ENCODE measurements at places on chromosomes 3 and 15. TPM values are rescaled to one million over a fixed set of nuclear protein-coding genes. Genes with fewer than 3 reads are reported as not detected.

- DNase-seq: no peak
Observed at GRCh38 chr3:78235841-78236240, 1195.9 kb downstream of the ROBO2 start.

GRCh38 chr15:92480361-92480760 lies 86.7 kb downstream of the ST8SIA2 start:
- no peak for DNase-seq

GRCh38 chr15:33234020-33234461 lies 39.5 kb upstream of the FMN1 start:
- DNase-seq: no peak

- DNase-seq: peak; percentile 10
Observed at GRCh38 chr15:80695911-80696661, 976 bp downstream of the ABHD17C start.

GRCh38 chr3:176905331-176905730 lies 292.0 kb downstream of the TBL1XR1 start:
- DNase-seq: no peak

DNA sequence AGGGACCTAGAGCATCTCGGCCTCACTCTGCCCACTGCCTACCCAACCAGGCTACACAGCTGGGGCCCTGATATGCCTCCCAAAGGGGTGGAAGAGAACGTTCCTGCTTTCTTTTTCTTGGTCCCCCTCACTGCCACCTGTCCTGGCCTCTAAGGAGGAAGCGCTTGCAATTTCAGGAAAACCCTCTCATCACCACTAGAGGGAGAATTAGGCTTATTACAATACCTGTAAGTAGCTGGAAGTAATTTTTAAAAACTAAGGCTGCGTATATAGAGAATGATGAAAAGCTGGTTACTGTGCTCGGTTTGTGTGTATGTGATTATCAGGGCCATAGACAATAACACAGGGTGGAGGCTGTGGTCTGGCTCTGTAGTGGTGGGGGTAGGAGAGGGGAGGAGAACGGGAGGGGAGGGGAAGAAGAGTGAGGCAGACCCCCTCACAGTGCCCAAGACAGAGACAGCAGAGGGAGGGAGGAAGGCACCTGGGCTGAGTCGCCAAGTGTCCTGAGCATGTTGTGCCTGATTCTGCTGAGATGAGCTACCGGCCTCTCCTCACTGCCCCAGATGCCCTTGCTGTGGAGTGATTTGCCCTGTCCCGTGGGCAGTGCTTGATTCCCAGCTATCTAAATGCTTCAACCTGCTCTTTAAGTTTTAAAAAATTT lies 3.3 kb downstream of the GABRG3 start:
- no peak for DNase-seq

- no peak for DNase-seq
Observed at GRCh38 chr15:62966294-62967078, 76.1 kb upstream of the TPM1 start.

DNA sequence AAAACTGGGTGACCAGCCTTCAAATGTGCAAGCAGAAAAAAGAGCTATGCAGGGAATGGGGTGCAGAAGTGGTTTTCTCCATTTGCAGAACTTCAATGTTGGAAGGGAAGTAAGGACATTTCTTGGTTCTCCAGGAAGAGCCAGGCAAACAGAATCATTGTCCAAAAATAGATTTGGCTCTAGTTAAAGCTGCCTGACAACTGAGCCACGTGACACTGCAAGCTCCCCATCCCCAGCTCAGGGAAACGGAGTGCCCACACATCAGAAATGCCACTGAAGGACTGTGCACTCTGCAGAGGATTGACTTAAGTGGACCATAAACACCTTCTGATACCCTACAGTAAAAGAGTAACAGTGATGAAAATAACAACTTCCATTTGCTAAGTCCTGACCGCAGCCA lies 195.6 kb upstream of the NSMCE3 start:
- no peak for DNase-seq

DNA sequence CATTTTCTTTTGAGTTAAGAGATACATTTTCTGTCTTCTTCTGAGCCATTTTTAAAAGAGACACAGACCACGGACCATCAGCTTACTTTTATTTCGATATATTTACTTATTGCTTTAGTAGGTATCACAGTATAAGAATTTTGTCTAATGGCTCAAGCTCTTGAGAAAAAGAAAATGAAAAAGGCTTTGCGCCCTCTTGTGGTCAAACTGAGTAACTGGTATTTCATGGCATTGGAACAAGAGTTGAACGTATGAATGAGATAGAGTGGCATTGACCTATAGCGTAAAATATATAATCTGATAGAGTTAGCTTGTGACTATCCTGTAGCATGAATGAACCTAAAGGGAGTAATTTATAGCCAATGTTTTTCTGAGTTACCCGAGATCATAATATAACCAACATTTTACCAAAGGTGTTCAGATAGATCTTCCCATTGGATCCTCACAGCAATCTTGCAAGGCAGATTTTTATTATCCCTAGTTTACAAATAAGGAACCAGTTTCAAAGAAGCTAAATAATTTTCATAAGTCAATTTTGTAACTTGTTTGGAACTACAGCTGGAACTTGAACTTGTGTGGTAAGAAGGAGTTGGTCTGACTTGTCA lies 154.6 kb downstream of the POLR2M start:
- no peak for DNase-seq

DNA sequence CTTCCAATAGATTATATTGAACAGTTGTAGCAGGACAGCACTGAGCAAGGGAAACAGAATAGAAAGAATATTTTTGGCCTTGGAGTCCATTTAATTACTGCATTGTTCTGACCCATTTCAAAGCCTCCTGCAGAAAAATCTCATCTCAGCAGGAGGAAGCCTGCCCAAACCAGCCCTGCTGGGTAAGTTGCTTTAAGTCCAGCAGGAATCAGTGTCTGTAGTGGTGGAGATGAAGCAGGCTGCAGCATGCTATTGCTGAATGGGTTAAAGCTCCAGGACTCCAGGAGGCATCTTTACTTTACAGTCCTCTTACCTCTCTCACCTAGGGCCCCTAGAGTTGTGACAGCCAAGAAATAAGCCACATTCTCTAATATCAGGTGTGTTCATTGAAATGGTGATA lies 380.3 kb upstream of the THBS1 start:
- DNase-seq: no peak

The PPM1L gene
- total RNA-seq: 2.9 TPM

DNA sequence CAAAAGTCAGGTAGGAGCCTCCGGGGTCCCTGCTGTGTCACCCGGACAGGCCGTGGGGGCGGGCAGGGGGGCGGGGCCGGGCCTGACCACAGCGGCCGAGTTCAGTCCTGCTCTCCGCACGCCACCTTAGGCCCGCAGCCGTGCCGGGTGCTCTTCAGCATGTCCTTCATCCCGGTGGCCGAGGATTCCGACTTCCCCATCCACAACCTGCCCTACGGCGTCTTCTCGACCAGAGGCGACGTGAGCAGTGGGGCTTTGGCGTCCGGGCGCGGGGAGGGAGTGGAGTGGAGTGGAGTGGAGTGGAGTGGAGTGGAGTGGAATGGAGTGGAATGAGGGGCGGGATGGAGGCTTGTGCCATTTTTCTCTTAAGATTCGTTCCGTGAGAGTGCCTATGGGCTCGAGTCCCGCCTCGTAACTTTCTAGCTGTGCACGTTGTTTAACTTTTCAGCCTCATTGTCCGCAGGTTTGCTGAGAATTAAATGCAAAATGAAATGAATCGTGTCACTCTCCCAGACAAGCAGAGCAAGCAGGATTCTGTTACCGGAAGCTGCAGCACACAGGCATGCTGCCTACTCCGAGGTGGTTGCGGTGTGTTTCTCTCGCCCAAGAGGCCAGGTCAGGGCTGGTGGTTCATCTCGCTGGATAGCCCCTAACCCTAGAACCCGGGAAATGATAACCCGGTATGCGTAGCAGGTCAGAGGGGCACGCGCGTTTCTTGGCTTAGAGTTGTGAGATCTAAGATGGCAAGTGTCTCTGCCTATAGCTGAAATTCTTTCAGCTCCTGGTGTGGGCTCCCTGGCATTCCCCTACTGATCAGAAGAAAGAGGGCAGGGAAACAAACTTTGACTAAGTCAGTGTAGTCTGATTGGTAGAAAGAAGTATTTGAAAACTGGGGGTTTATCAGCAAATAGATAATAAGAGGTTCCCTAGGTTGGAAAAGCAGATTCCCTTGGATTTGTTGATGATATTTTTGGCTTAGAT lies at the start of gene FAH:
Gene FAH, plus strand, starts transcription at position 104 of the 981 bp plus-strand sequence. Its CDS starts 56 bp downstream, at position 160.
- DNase-seq: peak; percentile 33

GRCh38 chr3:110375751-110376518 lies 695.7 kb upstream of the NECTIN3 start:
- no peak for DNase-seq

DNA sequence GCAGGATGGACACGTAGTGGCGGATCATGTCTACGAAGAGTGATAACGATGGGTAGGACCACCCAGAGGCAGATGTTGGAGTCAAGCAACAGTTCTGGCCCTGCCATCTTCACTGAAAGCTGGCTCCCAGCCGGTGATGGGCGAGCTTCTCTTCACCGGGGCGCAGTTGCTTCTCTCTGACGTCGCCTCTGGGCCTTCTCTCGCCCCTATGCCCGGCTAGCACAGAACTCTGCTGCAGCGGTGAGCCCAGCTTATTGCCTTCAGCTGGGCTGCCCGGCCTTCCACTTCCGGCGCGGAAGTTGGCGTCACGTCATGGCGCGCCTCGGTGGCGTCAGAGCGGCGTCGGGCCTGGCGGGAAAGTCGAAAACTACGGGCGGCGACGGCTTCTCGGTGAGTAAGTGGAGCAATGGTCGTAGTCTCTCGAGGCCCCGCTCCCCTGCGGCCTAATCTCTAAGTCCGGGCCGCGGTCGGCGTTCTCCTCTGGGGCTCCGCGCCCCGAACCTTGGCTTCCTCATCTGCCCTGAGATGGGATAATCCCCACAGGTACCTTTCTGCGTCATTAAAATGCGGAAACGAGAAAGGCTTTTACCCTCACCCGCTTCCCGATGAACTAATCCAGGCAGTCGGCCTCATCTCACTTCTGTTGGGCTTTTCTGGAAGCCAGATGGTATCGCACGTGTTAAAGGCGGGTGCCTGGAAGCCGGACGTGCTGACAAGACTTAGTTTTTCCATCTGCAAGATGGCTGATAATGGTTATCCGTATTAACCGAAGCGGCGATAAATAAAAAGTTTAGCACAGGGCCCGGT lies at the start of gene FANCD2:
Gene FANCD2, plus strand, starts transcription at position 354 of the 807 bp plus-strand sequence. CDS start 2,221 bp downstream, outside the sequence.
- DNase-seq: peak; percentile 90

DNA sequence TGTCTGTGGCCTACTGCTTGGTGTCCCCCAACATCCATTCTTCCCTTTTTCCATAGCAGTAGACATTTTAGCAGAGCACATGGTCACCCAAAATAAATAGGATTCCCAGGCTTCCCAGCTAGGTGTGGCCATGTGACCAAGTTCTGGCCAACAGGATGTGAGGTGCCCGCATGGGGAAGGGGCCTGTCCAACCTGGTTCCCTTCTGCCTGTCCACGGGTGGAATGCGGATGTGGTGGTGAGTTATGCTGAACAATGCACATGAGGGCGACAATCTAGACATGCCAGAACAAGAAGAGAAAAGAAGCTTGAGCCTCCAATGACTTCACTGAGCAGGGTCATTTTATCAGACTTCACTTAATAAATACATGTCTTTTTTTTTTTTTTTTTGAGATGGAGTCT lies 77.6 kb upstream of the DLG1 start:
- DNase-seq: no peak

- DNase-seq: no peak
Observed at GRCh38 chr3:141060327-141060726, 9.2 kb downstream of the SPSB4 start.

DNA sequence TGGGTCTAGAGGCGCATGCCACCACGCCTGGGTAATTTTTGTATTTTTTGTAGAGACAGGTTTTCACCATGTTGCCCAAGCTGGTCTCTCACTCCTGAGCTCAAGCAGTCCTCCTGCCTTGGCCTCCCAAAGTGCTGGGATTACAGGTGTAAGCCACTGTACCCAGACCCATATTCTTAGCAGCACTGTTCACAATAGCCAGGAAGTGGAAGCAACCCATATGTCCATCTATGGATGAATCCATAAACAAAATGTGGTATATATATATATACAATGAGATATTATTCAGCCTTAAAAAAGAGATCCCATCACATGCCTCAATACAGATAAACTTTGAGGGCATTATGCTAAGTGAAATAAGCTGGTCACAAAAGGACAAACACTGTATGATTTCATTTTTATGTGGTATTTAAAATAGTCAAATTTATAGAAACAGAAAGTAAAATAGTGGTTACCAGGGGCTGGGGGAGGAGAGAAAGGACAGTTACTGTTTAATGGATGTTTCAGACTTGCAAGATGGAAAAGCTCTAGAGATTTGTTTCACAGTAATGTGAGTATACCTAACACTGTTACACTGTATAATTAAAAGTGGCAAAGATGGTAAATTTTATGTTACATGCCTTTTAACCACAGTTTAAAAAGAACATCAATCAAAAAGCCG lies 35.7 kb upstream of the GRAMD1C start:
- DNase-seq: no peak

GRCh38 chr3:17489139-17489538 lies 253.3 kb downstream of the TBC1D5 start:
- DNase-seq: no peak

The EIF4E3 gene
- total RNA-seq: 33.0 TPM

The SYNPR gene
- not detected for total RNA-seq

DNA sequence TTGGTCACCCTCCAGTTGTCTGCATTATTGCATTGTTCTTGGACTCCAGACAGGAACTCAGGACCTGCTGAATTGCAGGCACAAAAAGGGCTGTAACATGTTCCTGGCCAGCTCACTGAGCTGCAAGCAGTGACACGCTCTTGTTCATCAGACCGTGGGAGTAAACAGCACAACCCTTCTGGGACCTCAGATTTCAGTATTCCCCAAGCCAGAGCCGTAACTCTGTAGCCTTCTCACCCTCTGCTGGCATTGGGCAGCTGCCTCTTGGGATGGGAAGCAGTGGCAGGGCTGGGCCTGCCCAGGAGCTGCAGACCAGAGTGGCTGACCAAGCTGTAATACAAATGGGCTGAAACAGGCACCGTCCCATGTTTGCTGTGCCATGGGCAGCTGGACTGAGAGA lies 607.1 kb upstream of the BCHE start:
- DNase-seq: no peak

- no peak for DNase-seq
Observed at GRCh38 chr3:44984335-44984734, 8.3 kb downstream of the EXOSC7 start.

The CYP1A2 gene
- total RNA-seq: not detected

- peak; percentile 83 for DNase-seq
Observed at GRCh38 chr3:113746548-113747282, at the start of gene ATP6V1A. TSS of gene ATP6V1A (plus strand) at chr3:113747035. CDS start at chr3:113778754, 31,719 bp downstream.

GRCh38 chr3:171846597-171846996 lies 3.4 kb downstream of the TMEM212 start:
- no peak for DNase-seq

The PLAAT1 gene
- total RNA-seq: not detected

- no peak for DNase-seq
Observed at GRCh38 chr3:150399060-150399459, 9.0 kb upstream of the TSC22D2 start.

DNA sequence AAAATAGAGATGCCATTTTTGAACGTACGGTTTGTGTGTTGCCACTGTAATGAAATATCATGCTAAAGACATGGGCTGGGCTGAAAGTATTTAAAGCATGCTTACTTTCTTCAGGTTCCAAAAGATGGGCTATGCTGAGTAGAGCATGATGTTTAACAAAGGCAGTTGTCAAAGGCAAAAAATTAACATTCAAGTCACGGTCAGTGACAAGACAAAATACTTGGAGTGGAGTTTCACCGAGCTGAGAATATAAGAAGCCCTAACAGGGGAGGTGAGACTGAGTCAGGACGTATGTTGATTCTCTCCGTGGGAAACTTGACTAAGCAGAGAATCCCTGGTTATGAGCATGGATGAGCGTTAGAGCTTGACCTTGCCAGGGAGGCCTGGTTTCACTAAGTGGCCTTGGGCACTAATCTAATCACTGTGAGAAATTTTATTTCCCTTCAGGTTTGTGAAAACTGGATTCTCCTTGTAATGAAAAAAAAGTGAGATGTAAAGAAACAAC lies 218.2 kb upstream of the ADAMTS9 start:
- DNase-seq: no peak

GRCh38 chr3:180116203-180116602 lies 79.5 kb upstream of the PEX5L start:
- no peak for DNase-seq
